ENCODE measurements at places on chromosomes 5 and 9.

- no peak for DNase-seq
Measured at GRCh38 chr5:172611913-172612312, 29.1 kb upstream of the NEURL1B start.

GRCh38 chr5:130874861-130875417 lies 290.1 kb downstream of the HINT1 start:
- no peak for DNase-seq

DNA sequence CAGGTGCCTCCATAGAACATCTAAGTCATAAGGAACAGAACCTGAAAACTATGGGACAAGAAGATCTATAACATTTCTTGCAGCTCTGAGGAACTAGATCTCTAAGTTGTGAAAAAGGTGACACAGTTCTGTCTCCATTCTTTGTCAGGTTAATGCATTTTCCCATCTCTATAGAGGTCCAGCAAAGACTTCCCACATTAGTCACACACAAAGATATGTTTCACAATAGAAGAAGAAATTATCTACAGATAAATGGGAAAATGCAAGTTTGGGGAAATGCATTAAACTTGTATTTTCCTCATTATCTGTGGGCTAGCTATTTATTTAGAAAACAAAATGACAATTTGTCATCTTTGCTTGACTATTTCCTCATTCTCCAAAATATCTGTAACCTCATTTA lies 458.6 kb upstream of the PAPPA start:
- DNase-seq = no peak

- no peak for DNase-seq
Measured at GRCh38 chr5:174751154-174752000, 27.0 kb downstream of the MSX2 start.

DNA sequence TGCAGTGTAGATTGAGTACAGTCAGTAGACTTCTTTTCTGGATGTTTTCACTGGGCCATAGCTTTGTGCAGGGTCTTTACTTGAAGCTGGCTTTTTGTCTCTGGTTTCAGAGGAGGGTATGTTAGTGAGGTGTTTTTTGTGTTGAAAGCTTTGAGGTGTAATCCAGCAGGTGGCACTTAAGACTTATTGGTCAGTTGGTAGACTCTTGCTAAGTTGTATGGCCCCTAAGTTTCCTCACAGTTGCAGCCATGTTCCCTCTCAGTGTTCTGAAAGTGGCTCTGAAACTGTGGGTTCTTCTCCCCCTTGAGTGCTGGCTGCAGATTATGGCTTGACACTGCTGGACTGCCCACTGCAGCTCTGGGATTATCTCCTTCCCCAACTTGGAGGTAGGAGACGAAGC lies 55.7 kb upstream of the SLC44A1 start:
- no peak for DNase-seq
